Ovary (tissue), 10 donors: ENCODE measurements at places on chromosomes 3 and 15. TPM values are rescaled to one million over a fixed set of nuclear protein-coding genes. Genes with fewer than 3 reads are reported as not detected.

The SPSB4 gene
- 0.07 TPM for polyA plus RNA-seq

DNA sequence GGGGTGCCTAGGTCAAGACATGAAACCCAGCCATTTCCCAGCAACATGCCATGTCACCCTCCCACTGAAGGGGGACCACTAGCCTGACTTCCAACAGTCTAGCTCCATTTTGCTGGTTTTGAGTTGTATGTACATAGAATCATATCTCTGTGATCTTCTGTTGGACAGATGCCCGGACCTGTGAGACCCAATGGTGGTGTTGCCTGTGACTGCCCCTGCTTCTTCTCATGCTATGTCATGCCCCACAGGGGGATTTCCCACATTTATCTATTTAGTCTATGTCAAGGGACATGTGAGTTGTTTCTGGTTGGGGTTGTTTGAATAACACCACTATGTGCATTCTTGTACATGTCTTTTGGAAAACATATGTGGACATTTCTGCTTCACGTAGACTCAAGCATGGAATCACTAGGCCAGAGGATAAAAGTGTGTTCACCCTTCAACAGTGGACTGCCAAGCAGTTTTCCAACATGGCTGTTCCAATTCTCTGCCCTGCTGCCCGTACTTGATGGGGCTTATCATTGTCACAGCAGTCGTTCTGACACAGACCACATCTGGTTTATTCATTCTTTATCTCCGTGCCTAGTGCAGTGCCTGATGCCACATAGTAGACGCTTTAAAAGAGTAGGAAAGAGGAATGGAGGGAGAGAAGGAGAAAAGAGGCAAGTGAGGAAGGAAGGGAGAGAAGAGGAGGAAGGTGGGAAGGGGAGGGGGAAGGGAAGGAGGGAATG is 114.4 kb downstream of the TPRA1 start:
- no peak for DNase-seq

The ELP6 gene
- 32.8 TPM for polyA plus RNA-seq

The TPM1 gene
- 332 TPM for polyA plus RNA-seq

The ITIH3 gene
- polyA plus RNA-seq: 14.2 TPM

GRCh38 chr15:91970142-91970541 is 116.6 kb downstream of the SLCO3A1 start:
- DNase-seq: peak; percentile 70
